Right lobe of liver (tissue), 6 donors: ENCODE measurements at places on chromosomes 6 and 20.

GRCh38 chr20:57275813-57276212 lies 9.4 kb upstream of the BMP7 start:
- no peak overlapping the region for H3K4me3 ChIP-seq
- H3K36me3 ChIP-seq = no peaks in the 10 kb centered on the region
- no peaks in the 10 kb centered on the region for H3K4me1 ChIP-seq
- H3K27ac ChIP-seq = no peak overlapping the region
- no peak for DNase-seq
- H3K27me3 ChIP-seq = no peaks in the 10 kb centered on the region

DNA sequence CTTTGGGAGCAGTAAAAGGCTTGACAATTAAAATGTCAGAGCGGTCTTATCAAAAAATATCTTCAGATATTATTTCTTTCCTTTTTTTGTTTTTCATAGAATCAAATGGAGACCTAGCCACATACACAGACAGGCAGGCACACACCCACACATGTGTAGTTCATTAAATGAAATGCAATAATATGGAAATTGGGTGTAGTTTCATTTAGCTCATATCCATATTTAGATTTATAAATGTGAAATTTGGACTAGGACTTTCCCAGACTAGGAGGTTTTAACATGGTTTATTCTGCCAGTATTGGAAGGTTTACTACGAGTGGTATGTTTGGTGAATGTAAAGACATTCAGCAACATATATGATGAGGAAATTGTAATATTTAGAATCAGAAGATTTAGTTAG lies 277.7 kb upstream of the NT5E start:
- H3K4me3 ChIP-seq = no peak overlapping the region
- no peak for DNase-seq
- no peak overlapping the region for H3K27ac ChIP-seq
- no peaks in the 10 kb centered on the region for H3K4me1 ChIP-seq
- no peaks in the 10 kb centered on the region for H3K36me3 ChIP-seq

GRCh38 chr6:33761922-33762629 lies 15.4 kb upstream of the IP6K3 start:
- H3K36me3 ChIP-seq = no peaks in the 10 kb centered on the region

DNA sequence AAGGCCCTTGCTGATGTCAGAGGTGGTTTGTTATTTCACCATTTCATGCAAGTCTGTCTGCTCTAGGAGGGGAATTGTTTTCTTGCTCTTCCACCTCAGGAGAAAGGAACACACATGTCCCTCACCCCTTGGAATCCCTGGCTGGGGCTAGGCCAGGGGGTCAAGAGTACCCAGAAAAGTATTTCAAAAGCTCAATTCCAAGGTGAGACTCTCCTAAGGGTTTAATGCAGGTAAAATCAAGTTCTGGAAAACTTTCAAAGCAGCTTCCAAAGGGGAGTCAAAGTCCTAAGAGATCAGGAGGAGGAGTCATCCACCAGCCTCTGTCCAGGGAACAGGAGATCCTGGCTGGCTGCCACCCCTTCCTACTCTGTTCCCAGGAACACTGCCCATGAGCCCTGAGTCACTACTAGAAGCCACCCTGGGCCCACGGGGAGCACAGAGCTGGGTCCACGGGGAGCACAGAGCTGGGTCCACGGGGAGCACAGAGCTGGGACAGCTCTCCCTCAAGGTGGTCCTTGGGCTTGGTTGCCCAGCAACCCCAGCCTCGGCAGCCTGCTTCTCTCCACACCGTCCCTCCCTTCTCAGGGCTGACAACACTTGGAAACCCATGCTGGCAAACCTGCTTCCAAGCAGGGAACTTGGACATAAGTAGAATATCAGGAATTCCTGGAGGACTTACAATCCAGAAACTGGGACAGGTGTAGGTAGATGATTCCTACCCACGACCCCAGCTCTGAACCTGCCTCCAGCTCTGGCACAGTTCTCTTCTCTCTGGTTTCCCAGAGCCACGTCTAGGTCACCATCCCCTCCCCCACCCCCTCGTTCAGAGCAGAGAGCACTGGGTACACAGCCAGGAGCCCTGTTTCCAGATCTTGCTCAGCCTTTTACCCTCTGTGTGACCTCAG lies 35.3 kb upstream of the CDKN1A start:
- peaks cover 43% of the 10 kb centered on the region for H3K4me1 ChIP-seq
- peak overlapping the region; percentile 83 for H3K27ac ChIP-seq
- H3K36me3 ChIP-seq = no peaks in the 10 kb centered on the region
- no peaks in the 10 kb centered on the region for H3K27me3 ChIP-seq

DNA sequence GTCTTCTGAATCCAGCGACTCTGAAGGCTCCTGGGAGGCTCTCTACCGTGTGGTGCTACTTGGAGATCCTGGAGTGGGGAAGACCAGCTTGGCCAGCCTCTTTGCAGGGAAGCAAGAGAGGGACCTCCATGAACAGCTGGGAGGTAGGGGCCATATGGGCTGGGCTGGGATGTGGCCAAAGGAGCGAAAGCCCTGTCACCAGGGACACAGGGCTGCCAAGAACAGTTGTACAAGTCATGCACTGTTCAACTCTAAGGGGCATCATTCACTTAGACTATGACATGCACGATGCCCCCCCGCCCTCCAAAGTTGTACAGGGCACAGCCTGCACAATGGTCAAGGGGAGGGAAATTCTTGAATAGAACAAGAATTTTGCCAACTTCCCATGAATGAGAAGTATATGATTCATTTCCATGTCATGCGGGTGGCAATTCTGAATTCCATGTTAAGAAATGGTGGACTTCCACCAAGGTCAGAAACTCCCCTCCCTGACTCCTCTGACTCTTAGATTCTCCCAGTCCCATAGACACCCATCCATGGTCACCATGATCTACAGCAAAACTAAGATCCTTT lies 1.6 kb downstream of the REM1 start:
- no peaks in the 10 kb centered on the region for H3K36me3 ChIP-seq
- H3K4me3 ChIP-seq = no peak overlapping the region
- H3K4me1 ChIP-seq = no peaks in the 10 kb centered on the region
- DNase-seq = no peak
- H3K27ac ChIP-seq = no peak overlapping the region
- no peaks in the 10 kb centered on the region for H3K27me3 ChIP-seq

DNA sequence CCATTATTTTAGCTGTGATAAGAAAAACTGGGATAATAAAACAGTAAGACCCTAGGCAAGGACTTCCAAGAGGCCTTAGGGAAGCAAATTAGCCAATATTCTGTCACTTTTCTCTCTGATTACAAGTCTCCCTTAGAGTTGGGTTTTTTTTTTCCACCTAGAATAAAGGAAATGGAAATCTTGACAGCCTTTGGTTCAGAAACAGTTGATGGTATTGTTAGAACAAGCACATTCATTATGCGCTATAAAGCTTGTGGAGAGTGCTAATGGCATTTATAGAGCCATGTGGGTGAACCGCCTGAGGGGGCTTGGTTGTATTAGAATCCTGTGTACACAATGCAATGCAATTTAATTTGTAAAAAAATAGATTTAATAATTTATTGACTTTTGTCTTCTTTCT lies 88.9 kb upstream of the OGFRL1 start:
- no peak overlapping the region for H3K4me3 ChIP-seq
- DNase-seq = no peak
- no peaks in the 10 kb centered on the region for H3K4me1 ChIP-seq

DNA sequence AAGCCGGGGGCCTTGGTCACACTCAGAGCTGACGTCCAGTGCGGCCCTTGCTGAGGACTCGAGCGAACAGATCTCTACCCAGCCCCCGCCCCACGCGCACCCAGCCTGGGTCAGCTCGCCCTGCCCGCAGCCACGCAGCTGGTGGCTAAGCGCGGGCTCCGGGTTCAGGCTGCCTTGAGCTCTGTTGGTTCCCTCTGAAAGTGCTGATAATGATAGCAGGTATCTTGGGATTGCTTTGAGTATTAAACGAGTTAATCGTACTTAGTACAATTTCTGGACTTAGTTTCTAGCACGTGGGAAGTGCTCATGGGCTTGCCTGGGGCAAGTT lies 88.1 kb upstream of the TGM3 start:
- no peak overlapping the region for H3K27ac ChIP-seq
- H3K36me3 ChIP-seq = no peaks in the 10 kb centered on the region

DNA sequence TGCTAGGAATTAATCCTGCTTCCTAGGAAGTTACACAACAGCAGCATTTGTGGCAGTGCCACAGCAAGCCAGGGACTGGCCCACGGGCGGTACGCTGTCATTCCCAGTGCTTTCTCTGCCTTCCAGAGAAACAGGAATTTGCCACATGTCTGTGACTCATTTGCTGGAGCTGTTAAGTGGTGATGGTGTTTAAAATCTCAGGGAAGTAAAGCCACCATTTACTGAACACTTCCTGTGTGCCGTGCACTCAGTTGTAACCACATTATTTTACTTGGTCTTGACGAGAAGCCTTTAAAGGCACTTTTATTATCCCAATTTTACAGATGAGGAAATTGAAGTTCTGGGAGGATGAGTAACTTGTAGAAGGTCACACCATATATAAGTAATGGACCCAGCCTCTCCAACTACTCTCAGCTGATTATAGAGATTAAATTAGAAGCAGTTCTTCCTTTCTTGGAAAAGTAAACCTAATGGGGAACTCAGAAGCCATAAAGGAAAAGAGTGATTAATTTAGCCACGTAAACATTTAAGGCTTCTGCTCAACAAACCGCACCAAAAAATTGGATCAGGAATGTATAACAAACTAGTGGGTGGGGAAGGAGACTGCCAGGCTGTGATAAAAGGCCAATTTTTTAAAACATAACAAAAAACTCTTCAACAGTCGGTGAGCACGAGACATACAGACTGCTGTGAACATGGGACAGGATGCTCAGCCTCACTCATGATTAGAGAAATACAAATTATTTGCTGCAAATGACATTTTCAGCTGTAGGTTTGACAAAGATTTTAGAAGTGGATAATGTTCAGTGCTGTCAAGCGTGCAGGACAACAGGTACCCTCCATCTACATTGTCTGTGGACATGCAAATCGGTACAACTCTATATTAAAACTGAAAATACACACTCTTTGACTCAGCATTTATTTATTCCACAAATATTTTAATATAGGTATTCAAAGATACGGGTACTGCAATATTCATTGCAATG lies 311.2 kb downstream of the NRN1 start:
- no peak for DNase-seq
- H3K36me3 ChIP-seq = no peaks in the 10 kb centered on the region
- H3K27me3 ChIP-seq = no peaks in the 10 kb centered on the region
- no peak overlapping the region for H3K4me3 ChIP-seq
- H3K27ac ChIP-seq = no peak overlapping the region

DNA sequence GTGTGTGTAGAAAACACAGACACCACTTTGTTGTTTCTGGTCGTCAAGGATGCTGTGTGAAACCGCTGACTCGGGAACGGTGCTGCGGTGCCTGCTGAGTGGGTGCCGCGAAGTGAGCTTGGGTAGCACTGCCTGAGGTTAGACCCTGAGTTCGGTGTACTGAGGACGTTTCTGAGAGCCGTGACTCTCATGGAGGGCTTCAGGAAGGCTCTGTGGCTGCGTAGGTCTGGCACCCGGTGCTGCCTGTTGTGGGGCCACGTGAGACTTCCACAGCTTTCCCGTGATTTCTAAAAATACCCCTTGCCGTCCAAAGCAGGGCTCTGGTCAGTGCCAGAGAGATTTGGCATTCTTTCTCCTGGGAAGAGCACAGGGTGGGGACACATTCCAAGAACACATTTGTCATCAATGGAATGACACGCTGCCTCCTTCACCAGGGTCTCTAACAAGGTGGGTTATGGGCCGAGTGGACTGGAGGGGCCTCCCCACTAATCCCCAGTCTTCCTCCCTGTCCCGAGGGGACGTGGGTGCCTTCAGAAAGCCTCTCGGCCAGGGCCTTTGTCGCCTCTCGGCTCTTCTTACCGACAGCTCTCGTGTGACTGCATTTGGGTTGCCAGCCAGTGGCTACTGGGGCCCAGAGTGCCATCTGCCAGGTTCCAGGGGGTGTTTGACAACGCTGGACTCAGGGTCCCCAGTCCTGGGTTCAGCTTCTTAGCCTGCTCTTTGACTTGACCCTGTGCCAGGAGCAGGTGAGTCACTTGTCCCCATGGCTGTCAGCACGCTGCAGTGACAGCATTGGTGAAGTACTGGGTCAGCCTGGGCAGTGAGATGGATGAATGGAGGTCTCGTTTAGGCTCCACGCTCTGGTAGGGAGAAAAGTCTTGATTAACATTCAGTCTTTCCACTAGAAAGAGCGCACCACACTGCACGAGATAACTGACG lies 62.2 kb downstream of the SYNJ2 start:
- H3K4me1 ChIP-seq = peaks cover 8% of the 10 kb centered on the region
- no peak overlapping the region for H3K27ac ChIP-seq
- no peaks in the 10 kb centered on the region for H3K27me3 ChIP-seq
- H3K4me3 ChIP-seq = no peak overlapping the region

GRCh38 chr20:38599410-38599882 lies 2.2 kb upstream of the ARHGAP40 start:
- no peaks in the 10 kb centered on the region for H3K4me1 ChIP-seq
- H3K4me3 ChIP-seq = no peak overlapping the region
- DNase-seq = peak; percentile 85
- no peaks in the 10 kb centered on the region for H3K36me3 ChIP-seq
- H3K27me3 ChIP-seq = no peaks in the 10 kb centered on the region

- H3K36me3 ChIP-seq = no peaks in the 10 kb centered on the region
- no peaks in the 10 kb centered on the region for H3K27me3 ChIP-seq
- H3K27ac ChIP-seq = no peak overlapping the region
- peaks cover 10% of the 10 kb centered on the region for H3K4me1 ChIP-seq
- H3K4me3 ChIP-seq = no peak overlapping the region
These were observed 60.2 kb downstream of the DLL1 start for GRCh38 chr6:170230520-170231292.

- no peaks in the 10 kb centered on the region for H3K4me1 ChIP-seq
- H3K27me3 ChIP-seq = no peaks in the 10 kb centered on the region
- H3K27ac ChIP-seq = no peak overlapping the region
These were observed 323.6 kb downstream of the UBE3D start for GRCh38 chr6:82741996-82742385.

- DNase-seq = no peak
- H3K27me3 ChIP-seq = no peaks in the 10 kb centered on the region
- no peak overlapping the region for H3K4me3 ChIP-seq
- no peaks in the 10 kb centered on the region for H3K36me3 ChIP-seq
These were observed 89.7 kb upstream of the GCM1 start for GRCh38 chr6:53238311-53238710.

GRCh38 chr6:16521528-16521927 lies 239.7 kb downstream of the ATXN1 start:
- no peaks in the 10 kb centered on the region for H3K27me3 ChIP-seq
- no peaks in the 10 kb centered on the region for H3K4me1 ChIP-seq
- H3K4me3 ChIP-seq = no peak overlapping the region
- DNase-seq = no peak
- H3K36me3 ChIP-seq = no peaks in the 10 kb centered on the region

DNA sequence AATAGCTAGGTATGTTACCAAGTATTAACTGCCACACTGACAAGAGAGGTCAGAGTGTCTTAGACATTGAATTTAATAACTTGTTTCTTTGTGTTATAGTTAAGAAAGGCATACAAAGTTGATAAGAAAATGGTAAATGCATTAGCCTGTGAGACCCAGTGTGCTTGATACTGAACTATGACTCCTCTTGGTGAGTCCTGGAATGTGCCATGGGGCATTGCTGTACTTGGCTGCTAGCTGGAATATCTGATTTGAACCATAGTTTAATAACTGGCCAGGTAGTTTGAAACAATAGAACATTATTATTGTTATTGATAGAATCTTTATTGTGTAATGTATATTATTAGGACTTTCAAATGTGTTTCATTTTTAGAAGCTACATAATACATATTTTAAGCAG lies 70.0 kb downstream of the ZFAND3 start:
- no peak overlapping the region for H3K27ac ChIP-seq
- no peak for DNase-seq
- H3K4me3 ChIP-seq = no peak overlapping the region
- no peaks in the 10 kb centered on the region for H3K4me1 ChIP-seq
- no peaks in the 10 kb centered on the region for H3K36me3 ChIP-seq
- no peaks in the 10 kb centered on the region for H3K27me3 ChIP-seq

- H3K27ac ChIP-seq = no peak overlapping the region
- H3K36me3 ChIP-seq = no peaks in the 10 kb centered on the region
- H3K4me1 ChIP-seq = no peaks in the 10 kb centered on the region
- no peaks in the 10 kb centered on the region for H3K27me3 ChIP-seq
- H3K4me3 ChIP-seq = no peak overlapping the region
These were observed 13.7 kb downstream of the RAET1E start for GRCh38 chr6:149884215-149884614.
